ENCODE measurements at places on chromosomes 13 and 19. TPM values are rescaled to one million over a fixed set of nuclear protein-coding genes. Genes with fewer than 3 reads are reported as not detected.

The SPRED3 gene
- 0.66 TPM for total RNA-seq

DNA sequence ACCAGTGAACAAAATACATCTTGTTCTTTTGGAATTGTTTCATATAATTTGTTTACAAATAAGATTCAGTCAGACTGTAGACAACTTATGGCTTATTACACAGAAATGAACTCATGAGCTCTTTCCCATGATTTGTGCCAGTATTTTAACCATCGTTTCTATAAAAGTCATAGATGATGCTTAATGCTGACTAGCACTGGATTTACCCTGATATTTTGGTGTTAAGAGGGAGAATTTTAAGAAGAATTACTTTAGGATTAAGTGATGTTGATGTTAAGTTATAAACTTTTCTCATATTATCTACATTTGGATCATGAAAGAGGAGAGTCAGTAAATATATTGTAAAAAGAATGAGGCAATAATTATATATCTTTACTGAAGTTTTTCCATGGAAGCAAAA is 162.7 kb downstream of the POSTN start:
- no peak for DNase-seq

- DNase-seq = no peak
Measured at GRCh38 chr13:86080340-86080995, 281.2 kb upstream of the SLITRK6 start.

GRCh38 chr19:6092329-6093286 is 17.7 kb downstream of the RFX2 start:
- DNase-seq = peak; percentile 82

The VWA8 gene
- total RNA-seq = 18.4 TPM

The DNASE2 gene
- total RNA-seq = 29.8 TPM

- DNase-seq = no peak
Measured at GRCh38 chr13:111344471-111345191, 24.2 kb downstream of the TEX29 start.

DNA sequence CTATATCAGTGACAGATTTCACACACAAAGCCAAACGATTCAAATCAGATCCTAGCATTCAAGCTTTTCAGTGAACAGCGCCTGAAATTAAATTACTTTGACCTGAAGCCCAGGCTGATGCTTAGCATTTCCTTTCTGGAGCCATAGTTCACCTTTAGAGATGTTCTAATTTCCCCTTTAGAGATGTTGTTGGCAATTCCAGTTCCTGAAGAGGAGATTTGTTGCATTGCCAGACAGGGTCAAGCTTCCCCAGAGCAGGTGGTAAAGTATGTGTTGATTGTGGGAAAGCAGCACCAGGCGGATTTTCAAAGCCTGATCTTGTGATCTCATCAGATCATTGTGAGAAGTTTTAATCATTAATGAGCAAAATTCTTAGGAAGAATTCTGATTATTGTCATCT is 609.8 kb upstream of the KLF12 start:
- DNase-seq = no peak

DNA sequence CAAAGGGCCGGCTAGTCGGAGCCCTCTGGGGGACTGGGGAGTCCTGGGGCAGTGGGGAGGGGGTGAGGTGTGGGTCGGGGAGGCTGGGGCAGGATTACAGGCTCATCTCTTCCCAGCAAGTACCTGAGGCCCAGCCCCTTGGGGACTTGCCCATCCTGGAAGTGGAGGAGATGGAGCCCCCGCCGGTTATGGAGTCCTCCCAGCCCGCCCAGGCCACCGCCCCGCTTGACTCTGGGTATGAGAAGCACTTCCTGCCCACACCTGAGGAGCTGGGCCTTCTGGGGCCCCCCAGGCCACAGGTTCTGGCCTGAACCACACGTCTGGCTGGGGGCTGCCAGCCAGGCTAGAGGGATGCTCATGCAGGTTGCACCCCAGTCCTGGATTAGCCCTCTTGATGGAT is 9.9 kb downstream of the PALM3 start:
- DNase-seq = no peak
